ENCODE measurements at places on chromosomes 1 and 21.

- no peak for DNase-seq
These were observed 42.1 kb upstream of the TP53BP2 start for GRCh38 chr1:223887747-223888418.

DNA sequence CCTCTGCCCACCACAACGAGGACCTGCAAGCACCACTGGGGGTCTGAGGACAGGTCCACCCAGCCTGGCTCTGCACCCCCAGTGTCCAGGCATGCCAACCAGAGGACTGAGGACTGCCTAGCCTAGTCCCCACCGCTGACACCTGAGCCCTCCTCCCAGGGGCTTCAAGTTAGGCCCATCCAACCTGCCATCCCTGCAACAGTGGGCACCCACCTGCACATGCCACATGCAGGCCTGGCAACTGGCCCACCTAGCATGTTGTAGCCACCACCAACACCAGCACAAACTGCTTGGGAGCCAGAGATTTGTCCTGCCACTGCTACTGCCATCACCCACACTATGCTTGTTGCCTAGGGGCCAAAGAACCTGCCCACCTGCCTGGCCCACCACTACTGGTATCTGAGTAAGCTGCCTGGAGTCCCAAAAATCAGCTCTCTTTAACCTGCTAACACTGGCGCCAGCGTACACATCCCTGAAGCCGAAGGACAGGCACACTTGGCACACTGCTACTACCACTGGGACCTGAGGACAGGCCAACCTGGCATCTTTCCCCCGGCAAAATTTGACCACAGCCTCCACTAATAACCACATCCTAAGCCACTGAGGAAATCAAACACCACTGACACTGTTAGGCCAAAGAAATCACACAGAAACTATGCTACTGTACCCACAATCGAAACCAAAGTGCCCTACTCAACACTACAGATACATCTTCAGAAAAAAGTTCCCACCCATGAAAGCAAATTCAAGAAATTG, 61.5 kb downstream of the PSMG1 start:
- no peak for DNase-seq

- no peak for DNase-seq
These were observed 42.9 kb downstream of the PTBP2 start for GRCh38 chr1:96764469-96764868.

- DNase-seq, result no peak
These were observed 119.8 kb downstream of the PLA2G4A start for GRCh38 chr1:186948535-186948934.

- no peak for DNase-seq
These were observed at the start of gene KCNK1 for GRCh38 chr1:233613252-233614172. KCNK1 (plus strand) TSS chr1:233614106; CDS start chr1:233614172, 66 bp downstream.

All from NCI-H1694 (cell line).